ENCODE measurements at places on chromosomes 11 and 22.

- DNase-seq, result no peak
Observed at GRCh38 chr22:17699696-17700340, 61.3 kb downstream of the BCL2L13 start.

GRCh38 chr11:1040428-1041148 lies 4.1 kb upstream of the MUC6 start:
- DNase-seq, result no peak

- peak; percentile 23 for DNase-seq
Observed at GRCh38 chr11:118238929-118239328, 13.2 kb downstream of the MPZL3 start.

- no peak for DNase-seq
Observed at GRCh38 chr11:5304046-5304445, 2.3 kb upstream of the OR51B4 start.

GRCh38 chr11:2445746-2446551 lies 1.1 kb downstream of the KCNQ1 start:
- no peak for DNase-seq

GRCh38 chr22:20741634-20742581 lies 32.0 kb upstream of the SERPIND1 start:
- DNase-seq, result peak; percentile 37

- no peak for DNase-seq
Observed at GRCh38 chr11:65793144-65793581, 6.3 kb downstream of the OVOL1 start.

- no peak for DNase-seq
Observed at GRCh38 chr22:31943206-31943977, 943 bp upstream of the YWHAH start.

DNA sequence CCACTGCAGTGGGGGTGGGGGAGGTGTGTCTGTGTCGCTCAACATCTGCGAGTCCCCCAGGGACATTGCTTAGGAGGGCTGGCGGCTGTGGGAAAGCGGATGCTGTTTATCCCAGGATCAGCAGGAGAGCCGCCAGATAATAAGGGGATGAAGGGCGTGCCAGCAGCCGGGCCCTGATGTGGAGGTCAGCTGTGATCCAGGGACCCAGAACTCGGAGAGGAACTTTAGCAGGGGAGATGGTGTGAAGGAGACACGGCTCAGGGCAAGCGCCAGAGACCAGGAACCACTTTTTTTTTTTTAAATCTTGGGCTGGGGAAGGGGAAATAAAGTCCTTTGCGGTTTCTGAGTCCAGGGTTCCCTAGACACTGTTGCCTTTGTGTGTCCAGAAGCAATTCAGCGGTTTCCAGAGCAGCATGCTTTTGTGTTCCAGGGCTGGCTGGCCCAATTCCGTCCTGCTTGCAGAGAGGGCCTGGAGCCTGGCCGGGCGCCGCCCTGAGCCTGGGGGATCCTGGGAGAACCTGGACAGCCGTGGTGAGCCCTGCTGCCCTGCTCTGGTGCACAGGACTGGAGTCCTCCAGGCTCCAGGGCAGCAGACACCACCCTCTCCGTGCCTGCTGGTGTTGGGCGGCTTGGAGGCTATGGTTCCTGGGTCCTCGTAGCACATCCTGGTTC lies at the start of gene GRAMD4:
Gene GRAMD4, plus strand, starts transcription at position 557 of the 672 bp plus-strand sequence. CDS start 6,414 bp downstream, outside the sequence.
- DNase-seq, result no peak

DNA sequence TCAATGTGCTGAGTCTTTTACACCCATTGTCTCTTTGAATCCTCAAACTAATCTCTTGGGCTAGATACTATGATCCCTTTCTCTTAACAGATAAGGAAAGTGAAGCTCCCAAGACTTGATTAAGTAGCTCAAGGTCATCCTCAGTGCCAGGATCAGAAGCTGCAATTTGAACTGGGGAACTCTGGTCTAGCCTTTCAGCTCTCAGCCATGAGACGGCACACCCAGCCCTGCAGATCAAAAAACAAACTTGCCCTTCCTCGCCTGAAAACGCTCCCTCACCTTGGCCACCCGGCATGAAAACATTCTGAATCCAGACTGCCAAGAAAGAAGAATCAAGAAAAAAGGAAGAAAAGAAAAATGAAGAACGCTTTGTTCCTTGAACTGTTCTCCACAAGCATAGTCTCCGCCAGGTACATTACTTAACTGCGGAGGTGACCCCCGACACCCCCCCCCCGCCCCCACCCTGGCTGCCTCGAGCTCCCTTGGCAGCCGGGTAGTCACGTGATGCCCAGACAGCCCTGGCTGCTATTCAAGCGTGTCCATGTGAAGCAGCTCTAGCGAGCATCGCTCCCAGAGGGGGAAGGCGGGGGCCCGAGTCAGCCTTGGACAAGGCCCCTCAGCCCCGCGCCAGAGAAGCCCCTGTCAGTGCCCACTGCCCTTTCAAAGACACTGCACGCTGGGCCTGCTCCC lies 451.2 kb downstream of the MIAT start:
- no peak for DNase-seq

DNA sequence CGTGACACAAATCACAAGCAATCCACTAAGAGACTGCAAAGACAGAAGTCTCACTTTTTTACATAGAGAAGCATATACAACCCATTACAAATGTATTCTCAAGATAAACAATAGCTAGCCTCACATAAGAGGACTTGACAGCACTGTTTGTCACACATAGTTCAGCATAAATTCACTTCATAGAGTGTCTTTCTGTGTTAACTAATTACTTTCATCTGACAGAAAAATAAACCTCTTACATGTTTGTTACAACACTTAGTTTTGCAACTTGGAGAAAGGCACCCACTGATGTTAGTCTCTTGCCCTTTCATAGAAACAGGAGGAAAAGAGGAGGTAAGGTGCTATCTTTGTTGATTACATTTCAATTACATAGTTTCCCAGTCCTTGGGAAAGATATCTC lies 2221.9 kb upstream of the RAG2 start:
- no peak for DNase-seq

GRCh38 chr11:112128483-112129121 lies 35.3 kb downstream of the IL18 start:
- DNase-seq, result no peak

DNA sequence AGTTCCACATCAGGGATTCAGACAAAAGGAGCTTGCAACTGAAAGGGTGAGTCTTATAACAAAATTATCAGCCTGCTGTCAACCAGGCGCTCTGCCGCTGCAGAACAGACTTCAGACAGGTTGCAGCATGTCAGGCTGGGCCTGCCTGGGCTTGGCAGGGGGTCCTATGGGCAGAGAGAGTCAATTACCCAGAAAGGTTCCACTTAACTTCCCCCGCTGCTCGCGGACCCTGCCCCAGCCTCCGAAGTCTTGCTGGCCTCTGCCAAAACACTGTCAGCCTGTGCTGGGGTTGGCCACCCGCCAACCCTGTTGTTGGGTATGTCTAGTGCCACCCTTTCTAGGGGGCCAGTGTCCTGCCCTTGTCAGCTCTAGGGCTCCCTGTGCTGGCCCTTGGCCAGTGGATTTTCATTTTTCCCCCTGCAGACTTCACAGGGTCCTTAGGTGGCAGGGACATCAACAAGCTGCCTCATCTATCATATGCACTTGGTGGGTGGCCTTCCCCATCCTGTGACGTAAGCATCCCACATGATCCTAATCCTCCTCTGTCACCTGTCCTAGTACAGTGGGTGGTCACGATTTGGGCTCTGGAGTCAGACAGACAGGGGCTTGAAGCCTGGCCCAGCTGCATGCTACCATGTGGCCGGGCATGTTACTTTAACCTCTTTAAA lies 166.5 kb upstream of the CADM1 start:
- no peak for DNase-seq

DNA sequence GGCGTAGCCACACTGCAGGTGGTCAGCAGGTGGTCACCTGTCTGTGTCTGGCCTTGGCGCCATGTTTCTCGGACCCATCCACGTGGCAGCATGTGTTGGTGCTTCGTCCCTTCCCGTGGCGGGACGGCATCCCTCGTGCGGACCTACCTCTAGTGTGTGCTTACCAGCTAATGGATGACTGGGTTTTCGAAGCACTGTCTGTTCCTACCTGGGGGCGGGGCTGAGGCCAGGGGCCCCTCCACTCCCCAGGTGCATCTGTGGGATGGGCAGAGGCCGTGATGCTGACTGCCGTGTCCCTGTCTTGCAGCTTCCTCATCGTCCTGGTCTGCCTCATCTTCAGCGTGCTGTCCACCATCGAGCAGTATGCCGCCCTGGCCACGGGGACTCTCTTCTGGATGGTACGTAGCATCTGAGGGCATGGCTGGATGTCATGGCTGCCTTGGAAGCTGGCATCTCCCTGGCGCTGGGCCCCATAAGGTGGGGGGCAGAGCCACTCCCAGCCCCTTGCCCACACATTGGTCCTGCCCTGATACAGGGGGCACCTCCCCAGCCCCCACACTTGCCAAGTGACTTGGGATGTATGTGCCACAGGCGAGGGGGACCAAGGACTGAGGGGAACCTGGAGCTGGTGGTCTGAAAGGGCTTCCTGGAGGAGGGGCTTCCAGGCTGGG lies 82.9 kb downstream of the KCNQ1 start:
- DNase-seq, result no peak

GRCh38 chr22:38718414-38718813 lies 12.7 kb downstream of the GTPBP1 start:
- peak; percentile 64 for DNase-seq

GRCh38 chr11:116793772-116794097 lies 2.1 kb upstream of the APOA5 start:
- DNase-seq, result no peak

DNA sequence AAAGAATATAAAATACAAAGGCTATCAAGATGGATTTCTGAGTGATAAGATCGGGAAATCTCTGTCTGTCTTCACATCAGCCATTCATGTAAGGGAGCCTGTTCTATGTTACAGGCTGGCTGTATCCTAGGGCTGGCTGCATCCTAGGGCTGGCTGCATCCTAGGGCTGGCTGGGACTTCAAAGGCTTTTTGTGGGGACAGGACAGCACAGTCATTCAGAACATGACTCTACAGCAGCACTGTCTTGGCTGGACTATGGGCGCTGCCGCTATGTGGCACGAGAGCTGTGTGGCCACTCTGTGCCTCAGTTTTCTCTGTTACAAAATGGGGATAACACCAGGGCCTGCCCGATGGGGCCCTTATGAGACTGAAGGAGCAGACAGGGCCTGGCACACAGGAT lies 10.2 kb downstream of the ADAMTS8 start:
- DNase-seq, result no peak

DNA sequence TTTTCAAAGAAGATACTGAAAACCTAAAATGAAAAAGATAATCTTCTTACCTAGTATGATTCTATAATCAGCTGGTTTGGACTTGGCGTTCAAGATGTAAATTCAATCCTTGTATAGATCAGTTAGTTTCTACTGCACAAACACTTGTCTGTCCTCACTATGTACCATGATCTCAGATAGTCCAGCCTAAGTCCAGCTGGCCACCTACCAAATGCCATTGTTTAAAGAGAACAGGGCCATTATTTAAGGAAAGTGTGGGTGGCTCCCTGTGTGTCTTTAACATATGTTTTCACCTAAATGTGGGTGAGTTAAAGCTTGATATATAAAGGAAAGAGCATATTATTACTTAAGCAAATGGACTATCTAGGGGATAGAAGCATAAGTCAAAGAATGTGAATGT lies 38.6 kb downstream of the BLID start:
- no peak for DNase-seq

DNA sequence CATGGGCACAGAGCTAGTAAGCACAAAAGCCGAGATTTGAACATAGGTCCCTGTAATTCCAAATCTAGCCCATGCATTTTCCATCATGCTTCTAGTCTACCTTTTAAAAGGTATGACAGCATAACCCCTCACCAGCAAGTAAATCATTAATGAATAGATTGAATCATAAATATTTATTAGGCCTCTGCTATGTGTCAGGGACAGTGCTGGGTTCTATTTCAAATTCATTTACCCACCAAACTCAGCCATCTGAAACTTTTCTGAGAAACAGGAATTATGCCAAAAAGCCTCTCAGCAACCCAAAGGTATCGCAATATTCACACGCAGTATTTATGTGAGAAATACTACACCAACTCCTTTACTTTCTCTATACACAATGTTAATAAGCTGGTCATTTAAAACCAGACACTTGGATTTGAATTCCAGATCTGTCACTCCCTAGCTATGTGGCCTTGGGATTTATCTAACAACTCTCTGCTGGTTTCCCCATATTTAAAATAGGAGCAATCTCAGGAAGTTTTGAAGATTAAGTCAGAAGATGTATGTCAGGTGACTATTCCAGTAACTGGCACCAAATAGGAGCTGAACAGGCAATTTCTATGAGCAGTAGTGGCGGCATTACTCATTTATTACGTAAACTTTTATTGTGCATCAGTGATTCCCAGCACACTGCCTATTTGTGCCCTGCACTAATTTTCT lies 191.4 kb downstream of the TENM4 start:
- DNase-seq, result no peak

GRCh38 chr22:32469799-32470212 lies 4.8 kb upstream of the FBXO7 start:
- peak; percentile 16 for DNase-seq

GRCh38 chr11:2792381-2793250 lies 92.8 kb upstream of the KCNQ1OT1 start:
- DNase-seq, result no peak

GRCh38 chr11:68741463-68741862 lies 9.9 kb downstream of the TESMIN start:
- DNase-seq, result no peak

DNA sequence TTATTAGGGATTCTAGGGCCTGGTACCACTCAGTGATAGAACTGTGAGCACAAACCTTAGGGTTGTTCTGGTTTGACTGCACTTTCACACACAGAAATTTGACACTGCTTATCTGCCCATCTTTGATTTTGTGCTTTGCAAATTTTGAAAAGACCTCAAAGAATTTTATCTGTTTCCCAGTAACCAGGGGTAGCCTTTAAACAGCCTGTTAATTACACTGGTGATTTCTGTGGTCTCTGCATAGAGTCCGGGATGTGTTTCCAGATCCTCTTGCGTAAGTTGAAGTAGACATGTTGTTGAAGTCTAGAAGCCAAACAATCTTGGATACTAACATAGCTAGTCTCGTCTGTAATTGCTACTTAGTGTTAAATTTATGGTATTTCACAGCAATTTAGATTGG lies 75.3 kb downstream of the C22orf31 start:
- DNase-seq, result peak; percentile 58

- DNase-seq, result no peak
Observed at GRCh38 chr11:98536023-98536422, 484.7 kb upstream of the CNTN5 start.

DNA sequence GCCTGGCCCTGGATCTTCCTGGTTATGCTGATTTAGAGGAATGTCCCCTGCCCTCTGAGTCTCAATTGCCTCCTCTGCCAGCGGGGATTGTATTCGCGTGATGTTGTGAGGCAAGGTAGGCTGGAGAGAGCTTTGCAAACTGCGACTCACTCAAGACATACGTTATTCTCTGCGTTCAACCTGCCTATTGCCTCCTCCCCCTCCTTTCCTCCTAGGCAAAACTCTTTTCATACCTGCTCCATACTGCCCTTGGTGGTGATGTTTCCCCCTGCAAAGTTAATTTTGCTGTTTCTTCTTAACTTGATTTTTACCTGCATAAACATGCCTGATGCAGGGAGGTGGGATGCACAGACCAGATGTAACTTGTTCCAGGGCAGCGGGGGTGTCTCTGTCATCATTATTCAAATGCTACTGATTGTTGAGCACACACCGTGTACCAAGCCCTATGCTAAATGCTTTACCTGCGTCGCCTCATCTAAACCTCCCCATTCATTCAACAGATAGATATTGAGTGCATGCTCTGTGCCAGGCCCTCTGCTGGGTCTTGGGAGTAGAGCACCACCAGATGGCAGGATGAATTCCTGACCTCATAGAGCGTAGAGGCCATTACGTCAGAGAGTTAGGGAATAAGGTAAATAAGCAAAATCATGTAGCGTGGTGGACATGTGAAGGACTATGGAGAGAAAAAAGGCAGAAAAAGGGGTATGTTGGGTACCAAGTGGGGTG lies 29.0 kb downstream of the SGSM1 start:
- peak; percentile 22 for DNase-seq

Data from ELF-1 (cell line).